SW 1271 (cell line): ENCODE measurements at places on chromosomes 3 and 15.

DNA sequence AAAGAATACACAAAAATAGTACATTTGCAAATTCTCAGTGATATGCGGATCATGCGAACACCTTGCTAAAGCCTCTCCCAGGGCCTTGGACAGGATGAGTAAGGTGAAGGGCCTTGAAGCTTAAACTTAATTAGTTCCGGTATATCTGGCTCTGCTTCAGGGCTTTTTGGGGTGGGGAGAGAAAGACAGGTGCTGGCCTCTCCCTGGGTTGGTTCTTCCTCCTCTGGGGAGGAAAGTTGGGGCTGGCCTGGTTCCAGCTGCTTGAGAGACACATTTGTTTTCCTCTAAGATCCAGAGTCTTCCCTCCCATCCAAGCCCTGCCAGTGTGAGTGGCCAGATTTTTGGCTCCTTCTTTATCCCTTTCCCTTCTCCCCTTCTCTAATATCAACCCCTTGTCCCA, 64.7 kb upstream of the EPHB3 start:
- no peak for DNase-seq

DNA sequence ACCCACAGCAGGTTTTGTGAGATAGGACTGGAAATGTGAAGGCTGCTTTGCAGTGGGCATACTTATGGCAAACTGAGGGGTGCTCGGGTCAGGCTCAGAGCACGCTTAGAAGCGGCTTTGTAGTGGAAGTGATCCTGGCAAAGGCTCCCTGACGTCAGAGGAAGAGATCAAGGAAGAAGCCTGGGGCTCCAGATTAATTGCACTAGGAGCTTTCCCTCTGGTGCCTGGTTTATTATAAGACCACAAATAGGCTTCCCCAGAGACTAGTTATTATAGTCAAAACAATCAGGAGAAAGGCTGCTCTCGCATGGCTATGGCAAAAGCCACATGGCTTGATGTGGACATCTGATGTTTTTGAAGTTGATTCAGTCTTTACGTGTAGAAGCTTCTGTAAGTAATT, 515.1 kb downstream of the GABRG3 start:
- DNase-seq: no peak

GRCh38 chr15:42726114-42726513, 10.8 kb downstream of the CDAN1 start:
- no peak for DNase-seq

DNA sequence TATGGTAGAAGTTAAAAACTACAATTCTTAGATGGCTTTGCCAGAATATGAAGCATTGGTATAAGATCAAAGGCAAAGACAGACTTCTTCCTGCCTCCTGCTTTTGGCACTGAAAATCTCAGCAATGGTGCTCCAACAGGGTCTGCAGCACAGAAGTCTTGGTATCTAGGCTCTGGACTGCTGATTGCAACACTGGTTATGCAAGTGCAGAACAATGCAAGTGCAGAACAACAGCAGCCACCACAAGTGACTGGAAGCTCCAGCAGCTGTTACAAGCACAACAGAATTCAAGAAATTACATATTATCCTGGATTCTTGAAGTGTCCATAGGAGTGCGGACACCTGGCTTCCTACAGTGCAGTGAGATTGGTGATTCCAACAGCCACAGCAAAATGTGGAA, 33.7 kb downstream of the ZBTB20 start:
- no peak for DNase-seq

DNA sequence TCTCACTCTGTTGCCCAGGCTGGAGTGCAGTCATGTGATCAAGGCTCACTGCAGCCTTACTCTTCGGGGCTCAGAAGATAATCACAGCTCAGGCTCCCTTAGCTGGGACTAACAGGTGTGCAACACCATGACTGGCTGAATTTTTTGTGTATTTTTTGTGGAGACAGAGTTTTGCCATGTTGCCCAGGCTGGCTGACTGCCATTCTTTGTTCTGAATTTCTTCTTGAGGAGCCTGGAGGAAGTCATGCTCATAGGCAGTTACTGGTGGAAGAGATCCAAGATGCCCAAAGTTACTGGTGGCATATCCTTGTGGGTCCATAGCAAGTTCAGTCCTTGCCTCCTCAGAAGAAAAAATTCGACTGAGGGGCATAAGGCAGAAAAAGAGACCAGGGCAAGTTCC, 16.6 kb upstream of the UBP1 start:
- DNase-seq: no peak

DNA sequence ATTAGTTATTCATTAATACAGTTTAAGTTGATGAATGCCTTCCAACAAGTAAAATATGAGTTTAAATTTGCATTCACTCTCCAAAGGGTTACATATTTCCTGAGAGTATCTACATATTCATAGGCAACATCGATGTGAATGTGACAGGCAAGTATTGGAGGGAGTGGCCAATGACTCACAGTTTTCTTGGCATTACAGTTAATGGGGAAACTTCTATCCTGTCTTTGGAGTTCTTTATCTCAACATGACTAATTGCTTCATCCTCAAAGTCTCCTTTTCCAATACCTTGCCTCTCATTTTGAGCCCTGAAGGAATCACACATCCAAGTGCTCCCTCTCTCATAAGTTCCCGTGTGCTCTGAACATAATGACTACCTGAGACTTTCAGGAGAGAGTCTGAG, 439.7 kb upstream of the FRG2C start:
- DNase-seq: no peak

GRCh38 chr15:93428807-93429351, 339.9 kb upstream of the RGMA start:
- DNase-seq: no peak

GRCh38 chr15:82890995-82891390, 61.5 kb downstream of the HOMER2 start:
- DNase-seq: no peak

GRCh38 chr3:61996366-61996765, 377.0 kb downstream of the FEZF2 start:
- DNase-seq: no peak

DNA sequence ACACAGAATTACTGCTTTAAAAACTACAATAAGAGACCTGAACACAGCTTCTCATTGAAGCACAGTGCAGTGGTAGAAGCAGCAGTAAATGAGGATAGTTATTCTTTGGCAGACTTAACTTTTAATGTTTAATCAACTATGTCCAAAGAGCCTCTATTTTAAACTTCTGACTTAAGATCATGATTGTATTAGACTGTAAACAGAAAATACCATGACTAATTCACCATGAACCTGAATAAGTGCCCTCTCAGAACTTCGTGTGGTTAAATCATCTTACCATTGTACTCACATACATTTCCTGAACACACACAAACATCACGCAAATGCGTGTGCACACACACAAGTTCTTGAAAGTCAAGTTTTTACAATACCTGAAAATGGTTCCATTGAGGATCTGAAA, 13.9 kb downstream of the CEP152 start:
- no peak for DNase-seq

GRCh38 chr3:100205171-100205570, 55.6 kb upstream of the TBC1D23 start:
- no peak for DNase-seq

DNA sequence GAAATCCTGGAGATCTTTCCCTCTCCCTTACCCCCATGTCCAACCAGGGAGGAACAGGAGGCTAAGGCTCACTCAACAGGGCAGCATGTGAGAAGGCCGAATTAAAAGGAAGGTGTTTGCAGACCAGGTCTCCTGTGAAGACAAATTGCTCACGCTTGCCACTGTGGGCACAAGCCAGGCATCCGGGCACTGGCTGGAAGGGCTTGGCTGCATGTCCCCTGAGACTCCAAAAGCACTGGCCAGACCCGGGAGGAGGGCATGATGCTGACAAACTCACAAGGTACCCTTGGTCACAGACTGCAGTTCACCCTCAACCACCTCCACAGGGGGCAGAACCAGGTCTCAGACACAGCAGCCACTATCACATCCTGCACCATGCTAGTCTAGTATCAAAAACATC, 113.7 kb upstream of the NSMCE3 start:
- no peak for DNase-seq

GRCh38 chr3:13703071-13703470, 154.1 kb downstream of the FBLN2 start:
- no peak for DNase-seq

DNA sequence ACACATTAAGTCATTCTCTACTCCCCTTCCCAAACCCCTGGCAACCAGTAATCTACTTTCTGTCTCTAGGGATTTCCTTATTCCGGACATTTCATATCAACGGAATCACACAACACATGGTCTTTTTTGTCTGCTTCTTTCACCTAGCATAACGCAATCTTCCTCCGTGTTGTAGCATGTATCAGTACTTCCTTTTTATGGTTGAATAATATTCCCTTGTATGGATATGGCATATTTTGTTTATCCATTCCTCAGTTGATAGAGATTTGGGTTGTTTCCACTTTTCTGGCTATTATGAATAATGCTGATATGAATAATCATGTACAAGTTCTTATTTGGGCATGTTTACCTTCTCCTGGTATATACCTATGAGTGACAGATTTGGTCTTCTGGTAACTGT, 63.1 kb downstream of the TRANK1 start:
- DNase-seq: no peak

DNA sequence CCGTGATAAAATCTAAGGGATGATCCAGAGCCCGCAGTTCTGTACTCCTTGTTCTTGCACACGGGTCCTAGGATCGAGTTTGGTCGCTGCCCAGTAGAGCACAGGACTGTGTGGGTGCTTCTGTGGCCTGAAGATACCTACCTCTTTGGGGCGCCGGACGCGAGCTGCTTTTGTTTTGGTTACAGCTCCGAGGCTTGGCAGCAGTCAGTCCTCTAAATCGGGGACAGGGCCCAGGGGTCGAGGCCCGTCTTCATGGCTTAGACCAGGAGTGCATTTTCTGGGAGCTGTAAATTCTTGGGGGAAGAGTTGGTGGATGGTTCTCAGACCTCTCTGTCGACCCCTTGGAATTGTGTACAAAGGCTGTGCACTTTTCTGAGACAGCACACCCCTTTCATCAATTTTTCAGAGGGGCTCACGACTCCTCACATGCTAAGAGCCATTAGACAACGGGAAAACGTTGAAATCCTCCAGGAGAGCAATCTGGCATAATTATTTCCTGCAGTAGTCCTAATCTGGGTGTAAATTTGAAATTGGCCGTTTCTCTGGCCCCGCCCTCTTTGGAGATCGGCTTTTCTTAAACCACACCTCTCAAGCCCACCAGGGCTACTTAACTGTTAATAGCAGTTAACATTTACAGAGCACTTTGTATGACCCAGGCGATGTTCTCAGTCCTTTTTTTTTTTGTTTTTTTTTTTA, 928 bp downstream of the CEP97 start:
- DNase-seq: no peak

- DNase-seq: no peak
Measured at GRCh38 chr3:25817107-25817506, 27.2 kb downstream of the OXSM start.

DNA sequence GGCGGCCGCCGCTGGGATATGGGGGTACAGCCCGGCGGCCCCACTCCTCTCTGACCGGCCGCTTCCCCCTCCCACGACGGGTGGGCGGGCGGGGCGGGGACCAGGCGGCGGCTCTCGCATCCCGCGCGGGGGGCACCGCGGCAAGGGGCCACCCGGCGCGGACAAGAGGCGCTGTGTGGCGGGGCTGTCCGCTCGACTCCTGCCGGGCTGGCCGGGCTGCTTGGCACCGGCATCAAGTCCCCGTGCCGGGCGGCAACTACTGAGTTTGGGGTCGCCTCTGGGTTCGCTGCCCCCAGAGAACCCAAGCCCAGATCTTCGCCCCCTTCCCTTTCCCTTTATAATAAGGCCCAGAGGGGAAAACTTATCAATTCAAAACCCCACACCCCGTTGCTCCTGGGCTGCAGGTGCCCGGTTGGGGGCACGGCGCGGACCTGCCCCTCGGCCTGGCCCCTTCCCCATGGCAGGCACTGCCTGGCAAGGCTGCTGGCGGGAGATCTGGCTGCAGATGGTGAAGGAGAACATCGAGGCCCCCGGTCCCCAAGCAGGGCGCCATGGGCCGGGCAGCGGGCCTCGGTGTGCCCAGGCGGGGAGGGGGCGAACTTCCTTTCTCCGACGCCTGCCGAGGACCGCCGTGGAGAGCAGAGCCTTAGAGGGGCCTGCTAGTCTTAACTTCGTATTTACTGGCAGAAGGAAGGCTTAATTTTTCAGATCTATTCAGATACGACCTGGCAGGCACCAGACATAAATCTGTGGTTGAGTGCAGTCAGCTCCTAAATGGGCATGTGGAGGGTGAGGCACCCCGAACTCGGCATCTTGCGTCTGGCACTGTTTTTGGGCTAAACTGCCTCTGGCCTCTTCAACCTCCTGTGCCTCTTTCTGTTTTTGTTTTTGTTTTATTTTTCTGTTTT, 911 bp downstream of the APBA2 start:
- no peak for DNase-seq
